ENCODE measurements at places on chromosomes 16 and 17.

DNA sequence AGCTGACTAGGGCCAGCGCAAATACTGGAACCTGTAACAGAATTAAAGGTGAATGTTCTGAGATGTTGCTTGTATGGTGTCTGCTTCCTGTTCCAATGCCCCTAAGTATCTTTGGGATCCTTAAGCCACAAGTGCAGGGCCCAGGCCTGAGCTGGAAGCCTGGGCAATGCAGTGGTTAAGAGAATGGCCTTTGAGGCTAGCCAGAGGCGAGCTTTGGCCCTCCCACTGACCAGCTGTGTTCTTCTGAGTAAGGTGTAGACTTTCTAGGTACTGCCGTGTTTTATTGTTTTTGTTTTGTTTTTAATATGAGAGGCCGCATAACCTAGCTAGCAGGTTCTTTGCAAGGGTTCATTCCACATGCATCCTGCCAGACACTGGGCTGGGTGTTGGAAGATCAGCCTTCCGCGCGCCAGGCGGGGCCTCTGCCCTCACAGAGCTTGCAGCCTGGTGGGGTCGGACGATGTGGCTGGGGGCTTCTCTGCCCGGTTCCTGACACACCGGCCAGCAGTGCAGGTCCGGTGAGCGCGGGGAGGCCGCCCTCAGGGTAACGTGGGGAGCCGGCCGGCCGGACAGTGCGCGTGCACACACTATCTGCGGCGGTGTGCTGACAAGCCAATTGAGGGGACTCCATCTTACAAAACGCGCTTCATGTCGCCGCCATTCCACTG, 551 bp upstream of the MLX start:
- DNase-seq: no peak

DNA sequence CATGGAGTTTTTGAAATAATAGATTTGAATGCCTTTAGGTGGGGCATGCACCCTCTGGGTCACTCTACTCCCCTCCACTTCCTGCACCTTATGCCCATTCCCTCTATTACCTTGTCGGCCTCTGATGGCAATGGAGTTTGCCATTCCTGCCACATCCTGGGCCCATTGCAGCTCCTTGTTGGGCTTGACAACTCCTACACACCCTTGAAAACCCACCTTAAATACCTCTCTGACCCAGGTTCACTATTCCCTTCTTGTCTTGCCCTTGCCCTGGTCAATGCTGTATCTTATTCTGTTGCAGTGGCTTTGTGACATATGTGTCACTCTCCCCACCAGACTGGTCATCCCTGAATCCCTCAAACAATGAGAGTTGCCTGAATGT, 2.4 kb downstream of the CCR7 start:
- DNase-seq: no peak

DNA sequence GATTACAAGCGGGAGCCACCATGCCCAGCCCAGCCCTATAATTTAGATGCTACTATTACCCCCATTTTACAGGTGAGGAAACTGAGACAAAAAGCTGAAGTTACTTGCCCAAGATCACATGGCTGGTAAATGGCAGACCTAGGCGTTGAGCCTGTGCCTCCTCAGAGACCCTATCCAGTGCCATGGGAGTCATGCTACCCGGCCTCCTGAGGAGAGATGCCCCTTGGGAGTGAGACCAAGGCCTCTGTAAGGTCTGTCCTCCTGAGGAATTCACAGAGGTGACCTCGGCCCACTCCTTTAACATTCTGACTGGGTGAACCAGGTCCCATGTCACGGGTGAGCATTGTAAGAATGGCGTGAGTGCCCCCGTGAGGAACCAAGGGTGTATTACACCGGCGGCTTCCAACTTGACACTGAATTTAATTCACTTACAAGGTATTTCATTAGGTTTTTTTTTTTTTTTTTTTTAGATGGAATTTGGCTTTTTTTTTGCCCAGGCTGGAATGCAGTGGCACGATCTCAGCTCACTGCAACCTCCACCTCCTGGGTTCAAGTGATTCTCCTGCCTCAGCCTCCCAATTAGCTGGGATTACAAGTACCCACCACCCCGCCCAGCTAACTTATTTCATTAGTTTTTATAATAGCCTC, 95.7 kb downstream of the ABCC6 start:
- DNase-seq: no peak

DNA sequence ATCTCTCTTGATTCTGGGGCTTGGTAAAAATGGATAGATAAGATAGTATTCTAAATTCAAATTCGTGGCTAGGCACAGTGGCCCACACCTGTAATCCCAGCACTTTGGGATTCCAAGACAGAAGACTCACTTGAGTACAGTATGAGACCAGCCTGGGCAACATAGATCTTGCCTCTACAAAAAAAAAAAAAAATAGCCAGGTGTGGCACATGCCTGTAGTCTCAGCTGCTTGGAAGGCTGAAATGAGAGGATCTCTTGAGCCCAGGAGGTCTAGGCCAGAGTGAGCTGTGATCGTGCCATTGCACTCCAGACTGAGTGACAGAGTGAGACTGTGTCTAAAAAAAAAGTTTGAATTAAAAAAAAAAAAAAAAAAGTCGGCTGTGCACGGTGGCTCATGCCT, 9.3 kb downstream of the PDP2 start:
- no peak for DNase-seq

DNA sequence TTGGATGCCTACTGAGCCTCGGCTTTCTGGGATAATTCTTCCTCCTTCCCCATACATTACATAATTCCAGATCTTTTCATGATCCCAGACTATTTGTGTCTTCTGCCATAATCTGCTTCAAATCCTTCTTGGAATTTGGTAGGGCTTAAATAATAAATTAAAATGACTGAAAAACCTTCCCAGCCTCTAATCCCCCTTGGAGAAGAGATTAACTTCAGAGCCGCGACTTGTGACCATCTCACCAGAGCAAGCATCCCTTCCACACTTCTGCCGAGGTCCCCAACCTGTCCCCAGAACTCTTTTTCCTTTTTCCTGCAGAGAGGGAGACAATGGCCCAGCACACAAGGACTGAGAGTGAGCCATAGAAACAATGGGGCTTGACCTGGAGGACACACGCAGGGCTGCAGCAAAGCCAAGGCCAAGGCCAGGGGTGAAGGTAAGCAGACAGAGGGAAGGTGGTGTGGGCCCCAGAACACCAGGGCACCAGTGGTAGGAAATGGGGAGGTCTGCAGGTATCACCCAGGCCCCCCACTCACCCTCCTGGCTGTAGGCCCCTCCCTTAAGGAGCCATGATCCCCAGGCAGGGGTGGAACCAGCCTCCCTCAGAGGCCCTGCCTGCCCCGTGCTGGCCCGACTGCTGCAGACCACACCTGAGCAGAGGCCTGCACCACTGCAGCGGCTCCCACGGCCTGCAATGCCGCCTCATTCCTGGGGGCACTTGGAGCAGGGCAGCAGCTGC, 9.6 kb upstream of the BCAR1 start:
- DNase-seq: no peak

DNA sequence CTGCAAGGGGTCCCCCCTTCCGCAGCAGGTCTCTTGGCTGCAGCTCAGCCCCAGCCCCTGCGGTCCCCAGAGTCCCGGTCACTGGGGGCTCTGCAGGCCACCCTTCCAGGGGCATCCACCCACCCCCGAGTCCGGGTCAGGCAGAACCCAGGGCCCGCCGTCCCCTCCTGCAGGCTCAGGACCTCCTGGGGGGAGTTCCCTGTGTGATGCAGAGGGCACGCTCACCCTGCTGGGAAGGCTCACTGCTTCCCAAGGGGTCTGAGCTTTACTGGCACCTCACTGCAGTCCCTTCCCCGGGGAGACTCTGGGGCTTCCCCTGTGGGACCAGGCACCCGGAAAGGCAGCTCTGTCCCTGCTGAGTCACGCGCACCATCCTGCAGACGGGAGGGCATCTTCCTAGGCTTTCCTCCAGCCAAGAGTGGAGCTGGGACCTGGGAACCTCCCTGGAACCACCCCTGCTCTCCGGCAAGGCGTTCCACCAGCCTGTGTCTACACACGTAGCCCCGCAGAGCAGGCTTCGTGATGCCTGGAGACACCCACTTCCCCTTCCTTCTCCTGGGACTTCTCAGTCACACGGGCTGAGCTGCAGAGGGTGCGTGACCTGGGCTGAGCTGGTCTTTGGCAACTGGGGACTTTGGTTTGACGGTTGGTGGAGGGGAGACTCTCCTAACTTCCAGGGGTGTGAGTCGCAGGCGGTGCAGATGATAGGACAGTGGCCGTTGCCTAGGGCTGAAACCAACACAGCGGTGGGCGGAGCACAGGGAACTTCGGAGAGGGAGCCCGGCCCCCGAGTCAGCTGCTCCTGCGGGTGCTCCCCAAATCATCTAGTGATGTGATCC, 23.4 kb downstream of the SLC25A10 start:
- DNase-seq: no peak

DNA sequence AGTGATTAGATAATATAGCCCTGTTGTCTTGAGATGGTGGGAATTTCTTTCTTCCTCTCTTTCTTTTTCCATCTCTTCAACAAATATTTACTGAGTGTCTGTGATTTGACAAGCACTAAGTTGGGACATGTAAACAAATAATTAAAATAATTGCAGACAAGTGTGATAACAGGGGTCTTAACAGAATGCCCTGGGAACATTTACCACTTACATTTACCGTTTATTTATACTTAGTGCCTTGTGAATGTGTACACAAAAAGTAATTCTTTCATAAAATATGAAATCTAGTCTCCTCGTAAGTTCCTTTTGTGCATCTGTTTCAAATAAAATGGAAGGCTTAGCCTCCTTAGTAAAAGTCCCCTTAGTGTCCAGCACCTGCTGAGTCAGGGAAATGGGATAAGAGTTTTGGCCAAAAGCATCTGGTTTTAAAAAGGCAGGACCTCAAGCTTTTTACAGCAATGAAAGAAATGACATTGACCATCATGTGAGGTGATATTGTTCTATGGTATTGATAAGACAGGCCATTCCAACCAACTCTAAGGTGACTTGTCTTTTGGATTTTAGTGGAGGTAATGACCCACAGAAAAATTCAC, 188.2 kb downstream of the HS3ST3B1 start:
- no peak for DNase-seq

GRCh38 chr17:72945473-72945872, 147.0 kb downstream of the SLC39A11 start:
- no peak for DNase-seq

DNA sequence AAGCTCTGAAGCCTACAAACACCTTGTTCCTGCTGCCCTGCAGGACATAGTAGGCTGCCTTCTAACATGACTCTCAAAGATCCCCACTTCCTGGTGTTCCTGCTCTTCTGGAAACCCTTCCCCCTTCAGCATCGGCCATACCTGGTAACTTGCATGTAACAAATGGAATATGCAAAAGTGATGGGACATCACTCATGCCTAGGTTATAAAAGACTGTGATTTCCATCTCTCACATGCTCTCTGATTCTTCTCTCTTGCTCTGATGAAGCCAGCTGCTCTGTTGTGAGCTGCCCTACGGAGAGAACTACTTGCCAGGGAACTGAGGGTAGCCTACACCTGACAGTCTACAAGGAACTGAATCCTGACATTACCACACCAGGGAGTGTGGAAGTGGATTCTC, 72.9 kb upstream of the IRX6 start:
- DNase-seq: no peak

DNA sequence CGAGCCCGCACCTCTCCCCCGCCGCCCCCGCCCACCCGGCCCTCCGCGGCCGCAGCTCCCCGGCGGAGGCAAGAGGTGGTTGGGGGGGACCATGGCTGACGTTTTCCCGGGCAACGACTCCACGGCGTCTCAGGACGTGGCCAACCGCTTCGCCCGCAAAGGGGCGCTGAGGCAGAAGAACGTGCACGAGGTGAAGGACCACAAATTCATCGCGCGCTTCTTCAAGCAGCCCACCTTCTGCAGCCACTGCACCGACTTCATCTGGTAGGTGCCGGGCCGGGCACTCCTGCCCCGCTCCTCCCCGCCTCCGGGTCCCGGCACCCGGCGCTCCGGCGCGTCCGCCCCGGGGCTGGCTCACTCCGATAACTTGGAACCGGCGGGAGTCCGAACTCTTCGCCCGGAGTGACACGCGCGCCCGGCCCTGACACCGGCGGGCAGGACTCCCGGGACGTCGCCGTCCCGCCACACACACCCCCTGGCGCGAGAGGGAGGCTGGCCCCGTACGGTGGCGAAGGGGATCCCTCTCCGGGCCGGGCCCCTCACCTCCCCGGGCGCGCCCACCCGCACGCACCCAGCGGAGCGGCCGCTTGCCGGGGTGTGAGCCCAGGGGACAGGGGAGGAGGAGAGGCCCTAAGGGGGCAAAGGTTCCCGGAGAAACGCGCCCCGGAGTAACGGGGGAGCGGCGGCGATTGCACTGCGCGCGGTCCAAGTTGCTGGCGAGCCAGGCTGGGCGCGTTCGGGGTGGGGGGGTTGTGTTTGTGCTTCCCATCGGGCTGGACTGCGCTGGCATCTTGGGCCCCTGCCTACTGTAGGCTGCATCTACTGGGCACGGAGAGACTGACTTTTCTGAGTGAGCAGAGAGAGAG, 581 bp downstream of the PRKCA start:
- DNase-seq: no peak

DNA sequence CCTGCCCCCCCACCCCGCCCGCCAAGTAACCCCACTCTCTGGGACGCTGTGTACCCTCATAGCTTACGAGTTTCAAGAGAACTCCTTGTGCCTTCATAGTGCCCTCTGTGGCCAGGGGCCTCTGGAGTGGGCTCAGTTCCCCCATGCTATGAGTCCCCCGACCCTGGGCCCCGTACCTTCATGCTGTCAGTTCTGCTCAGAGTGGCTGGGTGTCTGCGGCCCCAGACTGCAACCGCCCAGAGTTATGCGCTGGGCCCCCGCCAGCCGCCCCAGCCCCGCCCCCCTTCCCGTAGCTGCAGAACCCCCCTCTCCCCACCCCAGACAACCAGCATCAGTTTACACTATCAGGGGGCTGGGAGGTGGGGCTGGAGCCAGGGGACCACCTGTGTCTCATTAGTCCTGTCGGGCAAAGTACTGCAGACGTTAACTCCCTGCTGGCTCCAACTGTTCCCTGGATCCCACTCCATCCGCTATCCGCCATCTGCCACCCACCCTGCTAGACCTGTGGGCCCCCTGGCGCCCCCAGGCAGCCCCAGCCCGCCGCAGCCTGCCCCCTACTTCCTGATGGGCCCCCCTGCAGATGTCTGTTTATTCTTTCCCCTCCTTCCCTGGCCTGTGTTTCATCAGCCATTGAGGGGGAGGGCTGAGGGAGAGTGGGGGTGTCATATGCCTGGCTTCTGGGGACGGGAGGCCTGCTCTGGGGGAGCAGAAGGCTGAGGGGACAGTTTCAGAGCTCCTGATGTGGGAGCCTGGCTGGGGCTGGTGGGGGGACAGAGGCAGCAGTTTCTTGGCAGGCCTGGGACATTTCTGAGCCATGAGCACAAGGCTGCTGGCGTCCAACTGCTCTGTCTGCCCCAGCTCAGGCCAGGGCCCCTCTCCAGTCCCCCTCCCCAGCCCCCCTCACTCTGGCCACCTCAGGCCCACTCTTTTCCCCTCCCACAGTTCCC, at the start of gene MFAP4:
MFAP4 (minus strand) TSS at position 217 of the 947 bp plus-strand sequence; CDS start at position 182, 35 bp downstream.
- no peak for DNase-seq

DNA sequence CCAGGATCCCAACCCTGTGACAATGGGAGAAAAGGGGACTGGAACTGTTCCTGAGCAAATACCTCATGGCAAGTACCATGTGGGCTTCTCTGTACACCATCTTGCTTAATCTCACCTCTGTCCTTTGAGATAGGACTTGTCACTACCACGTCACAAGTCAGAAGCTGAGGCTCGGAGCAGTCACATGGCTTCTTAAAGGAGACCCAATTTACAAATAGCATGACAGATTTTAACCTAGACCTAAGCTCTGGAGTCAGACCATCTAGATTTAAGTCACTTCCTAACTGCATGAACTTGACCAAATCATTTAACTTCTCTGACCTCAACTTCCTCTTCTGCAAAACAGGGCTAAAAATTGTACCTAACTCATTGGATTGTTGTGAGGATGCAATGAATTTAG, 36.0 kb upstream of the CCL1 start:
- DNase-seq: no peak
